PC-3 (cell line): ENCODE measurements at places on chromosomes 7 and 10. TPM values are rescaled to one million over a fixed set of nuclear protein-coding genes. Genes with fewer than 3 reads are reported as not detected.

The HOXA7 gene
- 2.6 and 2.8 TPM in 2 replicates for total RNA-seq

The EEPD1 gene
- 28.3 and 31.8 TPM in 2 replicates for total RNA-seq

DNA sequence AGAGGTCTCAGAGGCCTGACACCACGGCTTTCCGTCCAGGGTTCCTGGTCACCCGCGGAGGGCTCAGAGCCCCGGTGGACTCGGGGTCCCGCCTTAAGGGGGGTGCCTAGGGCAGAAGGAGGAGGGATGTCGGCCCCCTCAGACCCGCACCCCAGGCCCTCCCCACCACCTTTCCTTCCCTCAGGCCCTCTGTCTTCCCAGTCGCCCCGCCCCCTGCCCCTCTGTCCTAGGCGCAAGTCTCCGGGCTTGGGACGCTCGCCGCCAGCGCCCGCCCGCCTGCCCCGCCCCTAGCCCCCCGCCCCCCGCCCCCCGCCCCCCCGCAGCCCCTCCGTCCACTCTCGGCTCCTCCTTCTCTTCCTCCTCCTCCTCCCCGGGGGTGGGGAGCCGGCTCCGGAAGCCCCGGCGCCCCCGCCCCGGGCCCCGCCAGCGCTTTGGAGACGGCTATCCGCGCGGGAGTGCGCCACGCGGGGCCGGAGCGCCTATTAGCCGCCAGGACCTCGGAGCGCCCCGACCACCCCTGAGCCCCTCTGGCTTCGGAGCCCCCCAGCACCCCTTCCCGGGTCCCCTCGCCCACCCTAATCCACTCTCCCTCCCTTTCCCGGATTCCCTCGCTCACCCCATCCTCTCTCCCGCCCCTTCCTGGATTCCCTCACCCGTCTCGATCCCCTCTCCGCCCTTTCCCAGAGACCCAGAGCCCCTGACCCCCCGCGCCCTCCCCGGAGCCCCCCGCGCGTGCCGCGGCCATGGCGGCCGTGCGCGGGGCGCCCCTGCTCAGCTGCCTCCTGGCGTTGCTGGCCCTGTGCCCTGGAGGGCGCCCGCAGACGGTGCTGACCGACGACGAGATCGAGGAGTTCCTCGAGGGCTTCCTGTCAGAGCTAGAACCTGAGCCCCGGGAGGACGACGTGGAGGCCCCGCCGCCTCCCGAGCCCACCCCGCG is at the start of gene AEBP1:
AEBP1 (plus strand) TSS at position 423 of the 937 bp plus-strand sequence; CDS start at position 744, 321 bp downstream.
- DNase-seq: no peak

The METTL2B gene
- total RNA-seq: 33.8 and 37.1 TPM in 2 replicates

The ELN gene
- total RNA-seq: 0.07 TPM in 1 of 2 replicates, not detected in the other

DNA sequence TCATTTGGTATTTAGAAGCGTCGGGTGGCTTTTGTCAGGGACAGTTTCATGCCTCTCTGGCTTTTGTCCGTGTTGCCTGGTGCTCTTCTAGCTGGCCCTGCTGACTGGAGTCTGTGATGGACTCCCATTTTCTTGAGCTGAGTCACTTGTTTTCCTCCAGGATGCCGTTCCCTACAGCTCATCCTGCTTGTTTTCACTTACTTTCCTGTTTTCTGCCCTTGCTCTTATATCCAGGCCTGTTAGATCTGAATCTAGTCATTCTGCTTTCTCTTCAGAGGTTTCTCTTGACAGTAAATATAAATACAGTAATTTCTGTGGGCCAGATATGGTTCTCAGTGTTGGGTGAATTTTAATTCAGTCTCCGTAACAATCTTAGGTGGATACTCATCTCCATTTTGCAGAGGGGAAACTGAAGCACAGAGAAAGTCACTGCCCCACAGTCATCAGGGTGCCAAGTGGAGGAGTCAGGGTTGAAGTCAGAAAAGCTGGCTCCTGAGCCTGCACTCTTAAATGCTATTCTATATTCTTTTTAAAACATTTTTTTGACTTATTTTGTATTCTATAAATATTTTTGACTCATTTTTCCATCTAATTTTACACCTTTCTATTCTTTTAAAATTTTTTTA is 85.4 kb downstream of the CCNY start:
- peak; percentile 99 for DNase-seq

DNA sequence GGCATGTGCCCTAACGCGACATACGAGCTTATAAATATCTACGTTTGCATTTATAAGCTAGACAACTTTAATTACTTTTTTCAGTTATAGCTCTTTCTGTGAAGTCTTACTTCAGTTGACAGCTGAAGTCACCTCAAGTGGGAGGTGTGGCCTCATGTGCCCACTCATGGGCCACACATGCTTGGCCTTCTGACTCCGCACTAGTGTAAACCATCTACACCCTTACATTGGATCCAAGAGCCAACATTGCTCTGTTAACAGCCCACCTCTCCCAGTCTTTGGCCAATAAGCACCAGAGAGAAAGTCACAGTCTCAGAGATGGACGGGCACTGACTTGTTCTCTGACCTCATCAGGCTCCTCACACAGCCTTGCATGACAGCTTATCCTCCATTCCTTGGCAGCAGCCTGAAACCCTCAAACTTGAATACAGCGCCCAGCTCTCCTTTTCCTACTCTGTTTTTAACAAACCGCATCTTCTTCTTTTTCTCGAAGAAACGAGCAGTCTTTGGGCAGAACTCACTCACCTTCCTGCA is 70.9 kb upstream of the AMPH start:
- no peak for DNase-seq

The ASZ1 gene
- not detected in 2 replicates for total RNA-seq

DNA sequence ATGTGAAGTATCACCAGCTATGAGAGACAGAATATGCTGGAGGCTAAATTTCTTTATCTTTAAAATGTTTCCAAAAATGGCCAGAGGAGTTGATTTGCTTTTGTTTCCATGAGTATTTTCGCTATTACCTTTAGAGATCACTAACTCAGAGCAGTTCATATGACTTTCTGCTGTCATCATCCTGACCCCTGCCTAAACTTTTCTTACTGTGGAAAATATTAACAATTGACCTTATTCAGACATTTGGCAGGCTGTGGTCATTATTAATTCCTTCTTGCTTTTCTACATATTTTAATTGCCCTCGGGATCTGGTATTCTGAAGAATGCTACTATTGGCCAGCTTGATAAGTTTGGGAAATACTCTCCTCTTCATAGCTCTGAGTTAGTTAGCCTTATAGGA is 156.5 kb downstream of the EXOC4 start:
- DNase-seq: no peak

DNA sequence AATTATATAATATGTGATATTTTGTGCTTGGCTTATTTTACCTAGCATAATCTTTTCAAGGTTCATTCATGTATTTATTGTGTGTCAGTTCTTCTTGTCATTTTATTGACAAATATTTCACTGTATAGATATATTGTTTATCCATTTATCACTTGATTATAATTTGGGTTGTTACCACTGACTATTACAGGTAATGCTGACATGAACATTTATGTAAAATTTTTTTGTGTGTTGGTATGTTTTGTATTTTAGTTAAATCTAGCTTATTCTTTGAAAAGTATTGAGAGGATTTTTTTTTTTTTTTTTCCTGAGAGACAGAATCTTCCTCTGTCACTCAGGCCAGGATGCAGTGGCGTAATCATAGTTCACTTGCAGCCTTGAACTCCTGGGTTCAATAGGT is 107.7 kb downstream of the MAPK8 start:
- DNase-seq: no peak

DNA sequence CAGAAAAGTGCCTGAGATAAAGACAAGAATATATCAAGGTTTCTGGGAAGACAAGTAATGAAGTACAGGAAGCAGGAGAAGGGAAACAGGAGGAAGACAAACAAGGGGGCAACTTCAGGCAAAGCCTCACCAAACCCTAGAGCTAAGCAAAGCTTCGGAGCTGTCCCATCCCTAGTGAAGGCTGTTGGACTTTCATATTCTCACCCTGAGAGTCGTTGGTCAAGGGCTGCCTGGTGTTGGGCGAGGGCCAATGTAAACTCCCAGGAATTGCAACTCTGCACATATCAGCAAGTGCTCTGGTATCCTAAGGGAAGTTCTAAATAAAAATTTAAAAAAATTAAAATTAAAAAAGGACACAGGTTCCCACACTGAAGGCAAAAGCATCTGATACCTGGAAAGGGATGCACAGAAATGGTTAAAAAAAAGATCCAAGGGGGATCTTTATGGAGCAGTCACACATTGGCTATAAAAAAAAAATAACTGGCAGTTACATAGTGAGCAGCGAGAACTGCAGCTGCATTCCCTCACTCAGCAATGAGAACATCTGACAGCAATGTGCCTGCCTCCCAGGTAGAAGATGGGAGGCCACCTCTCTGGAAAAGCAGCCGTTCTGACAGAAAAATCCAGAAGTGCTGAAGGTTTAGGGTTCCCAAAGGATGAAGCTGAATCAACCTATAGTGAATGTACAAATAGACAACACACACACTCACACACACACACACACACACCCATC is 304.7 kb downstream of the WDR11 start:
- DNase-seq: no peak

DNA sequence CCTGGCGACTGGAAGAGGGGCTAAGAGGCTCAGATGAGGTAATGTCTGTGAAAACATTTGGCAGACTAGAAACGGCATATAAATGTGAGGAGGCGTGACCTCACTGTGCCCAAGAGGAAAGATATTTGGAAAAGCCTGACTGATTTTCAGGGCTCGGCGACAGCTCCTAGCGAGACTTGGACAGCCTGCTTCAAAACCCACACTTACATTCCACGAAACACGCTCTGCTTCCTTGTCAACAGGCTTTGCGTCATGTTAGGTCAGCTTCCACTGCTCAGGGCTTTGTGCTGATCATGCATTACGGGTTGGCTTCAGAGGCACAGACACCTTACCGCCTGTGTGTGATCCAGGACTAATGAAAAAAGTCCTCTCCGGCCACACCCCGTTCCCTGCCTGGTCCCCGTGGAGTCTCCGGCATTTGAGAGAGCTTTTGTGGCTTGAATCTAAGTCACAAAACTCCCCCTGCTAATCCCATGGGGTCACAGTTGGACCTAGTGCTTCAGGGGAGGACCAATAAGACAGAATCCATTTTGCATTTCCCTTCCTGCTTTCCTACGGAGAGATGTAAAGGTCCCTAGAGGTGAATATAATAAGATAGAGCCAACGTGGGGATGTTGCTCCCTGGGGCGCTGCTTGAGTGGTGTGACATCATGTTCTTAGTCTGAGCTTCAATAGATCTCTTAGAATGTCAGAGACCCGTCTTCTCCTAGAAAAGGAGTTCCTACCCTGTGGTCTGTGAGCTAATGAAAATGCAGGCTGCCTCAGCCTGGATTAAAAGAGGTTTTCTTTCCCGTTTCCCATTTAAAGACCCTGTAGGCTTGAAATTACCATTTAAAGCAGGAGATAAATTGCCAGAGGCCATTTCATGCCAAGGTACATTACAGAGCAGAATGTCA is 25.5 kb downstream of the FGFBP3 start:
- DNase-seq: no peak

The GLI3 gene
- 3.5 and 9.6 TPM in 2 replicates for total RNA-seq

DNA sequence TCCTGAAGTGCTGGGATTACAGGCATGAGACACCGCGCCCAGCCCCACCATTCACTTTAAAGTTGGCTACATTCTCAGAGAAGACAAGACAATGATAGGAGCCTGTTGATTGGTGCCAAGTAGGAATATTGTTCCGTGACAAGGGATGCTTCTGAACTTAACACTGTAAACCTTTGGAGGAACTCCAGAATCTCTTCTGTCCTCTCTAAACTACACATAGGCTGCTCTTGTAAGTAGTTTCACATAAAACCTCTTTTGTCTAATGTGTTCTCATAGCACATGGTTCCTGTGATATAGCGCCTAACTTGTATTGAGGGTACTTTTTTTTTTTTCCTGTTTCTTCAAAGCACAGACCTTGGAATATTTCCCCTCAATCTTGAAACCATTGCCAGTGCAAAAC is 3.6 kb upstream of the COPG2 start:
- DNase-seq: no peak

GRCh38 chr10:13340068-13340467 is 8.0 kb downstream of the SEPHS1 start:
- no peak for DNase-seq

- no peak for DNase-seq
Observed at GRCh38 chr10:113301342-113301984, 251.4 kb upstream of the HABP2 start.

DNA sequence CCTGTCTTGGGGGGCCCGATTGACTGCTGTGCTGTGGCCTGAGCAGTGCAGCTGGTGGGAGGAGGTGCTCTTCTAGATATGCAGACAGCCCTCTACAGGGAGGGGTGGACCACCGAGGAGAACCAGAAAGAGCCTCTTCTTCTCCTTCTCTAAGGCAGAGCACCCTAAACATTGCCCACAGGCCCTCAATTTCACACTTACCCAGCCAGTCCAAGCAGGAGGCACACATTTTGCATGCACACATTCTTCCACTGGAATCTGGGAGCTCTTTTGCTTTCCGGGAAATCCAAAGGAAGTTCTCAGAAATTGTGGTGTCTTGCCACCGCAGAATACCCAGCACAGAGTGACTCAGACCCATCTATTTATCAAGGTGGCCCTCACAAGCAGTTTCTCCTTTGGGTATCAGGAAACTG is 45.8 kb downstream of the EEPD1 start:
- no peak for DNase-seq

- DNase-seq: no peak
Observed at GRCh38 chr7:100220586-100221230, 959 bp downstream of the PVRIG start.

DNA sequence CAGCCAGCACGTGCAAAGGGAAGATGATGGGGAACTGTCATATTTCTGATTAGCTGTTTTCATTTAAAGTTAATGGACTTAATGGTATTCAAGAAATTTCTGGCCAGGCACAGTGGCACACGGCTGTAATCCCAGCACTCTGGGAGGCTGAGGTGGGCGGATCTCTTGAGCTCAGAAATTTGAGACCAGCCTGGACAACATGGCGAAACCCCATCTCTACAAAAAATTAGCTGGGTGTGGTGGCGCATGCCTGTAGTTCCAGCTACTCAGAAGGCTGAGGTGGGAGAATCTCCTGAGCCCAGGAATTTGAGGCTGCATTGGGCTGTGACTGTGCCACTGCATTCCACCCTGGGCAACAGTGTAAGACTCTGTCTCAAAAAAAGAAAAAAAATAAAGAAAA is 18.7 kb downstream of the STN1 start:
- DNase-seq: no peak

The SGMS1 gene
- total RNA-seq: 61.4 and 68.2 TPM in 2 replicates

DNA sequence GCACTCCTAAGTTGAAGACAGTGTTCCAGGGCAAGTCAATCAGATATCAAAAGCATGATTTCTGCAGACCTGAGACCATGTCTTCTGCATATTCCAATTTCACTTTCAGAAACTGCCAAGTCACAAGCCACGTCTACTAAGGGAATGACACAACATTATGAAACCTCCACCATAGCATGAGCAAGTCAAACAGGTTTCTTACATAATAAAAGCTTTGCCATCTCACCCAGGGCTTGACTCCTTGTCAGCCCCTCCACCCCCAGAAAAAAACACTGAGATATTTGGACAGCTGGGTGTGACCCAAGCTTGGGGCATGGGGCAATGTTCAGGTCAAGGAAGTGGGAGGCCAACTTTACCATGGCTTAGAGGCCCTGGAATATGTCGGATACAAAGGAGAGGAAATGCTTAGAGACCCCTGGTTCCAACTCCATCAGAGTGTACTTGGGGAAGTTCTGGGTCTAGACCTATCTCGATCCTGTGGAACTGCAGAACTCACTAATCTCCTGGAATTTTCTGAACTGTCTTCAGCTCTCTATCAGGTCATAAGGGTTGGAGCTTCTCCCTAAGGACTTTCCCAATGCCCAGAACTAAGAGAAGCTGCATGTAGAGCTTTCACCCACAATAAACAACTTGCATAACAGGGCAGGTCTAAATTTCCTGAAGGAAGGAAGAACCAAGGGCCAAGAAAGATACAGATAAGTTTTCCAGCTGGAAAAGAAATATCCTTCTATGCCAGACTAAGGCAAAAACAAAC is 80.6 kb upstream of the NAMPT start:
- peak; percentile 80 for DNase-seq
